Activated CD8-positive, alpha-beta memory T cell treated with anti-CD3 and anti-CD28 coated beads, Interleukin-2, amount 50 U/mL, for 48 hours (primary cell): ENCODE measurements at places on chromosomes 6 and 20.

- DNase-seq = no peak
These were observed 662.8 kb downstream of the TBC1D32 start for GRCh38 chr6:120671519-120671918.

DNA sequence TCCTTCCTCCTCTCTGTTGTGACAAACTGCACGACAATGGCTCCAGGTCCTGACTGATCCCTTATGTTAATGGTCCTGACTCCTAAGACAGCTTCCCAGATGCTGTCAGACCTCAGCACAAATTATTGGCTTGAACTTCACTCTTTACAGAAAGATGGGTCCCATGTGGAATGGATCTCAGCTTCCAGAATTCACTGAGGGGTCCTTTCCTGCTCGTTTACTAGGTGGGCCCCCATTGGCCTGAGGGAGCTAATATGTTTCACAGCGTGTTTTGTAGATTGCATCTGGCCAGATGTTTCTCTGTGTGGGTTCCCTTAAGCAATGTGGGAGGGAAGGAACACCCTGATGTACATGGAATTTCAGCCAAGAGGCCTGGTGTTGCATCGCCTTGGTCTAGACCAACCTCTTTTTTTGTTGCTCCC, 826.6 kb downstream of the MAFB start:
- no peak for DNase-seq

GRCh38 chr6:75219263-75219662, 13.4 kb upstream of the COL12A1 start:
- DNase-seq = no peak

GRCh38 chr20:50577175-50578018, 67.2 kb downstream of the PTPN1 start:
- DNase-seq = peak; percentile 45

DNA sequence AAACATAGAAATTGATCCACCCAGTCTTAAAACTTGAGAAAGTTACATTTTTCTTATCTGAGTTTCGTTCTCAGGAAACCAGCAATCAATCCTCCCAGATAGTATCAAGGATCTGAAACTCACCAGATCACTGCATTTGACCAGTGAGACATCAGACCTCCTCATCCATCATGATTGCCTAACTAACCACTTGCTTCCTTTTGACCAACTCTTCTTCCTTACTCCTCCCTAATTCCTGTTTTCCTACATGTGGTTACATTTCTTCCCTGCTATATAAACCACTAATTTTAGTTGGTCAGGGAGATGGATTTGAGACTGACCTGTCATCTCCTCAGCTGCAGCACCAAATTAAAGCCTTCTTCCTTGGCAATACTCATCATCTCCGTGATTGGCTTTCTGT, 357.1 kb upstream of the POU3F2 start:
- DNase-seq = no peak

DNA sequence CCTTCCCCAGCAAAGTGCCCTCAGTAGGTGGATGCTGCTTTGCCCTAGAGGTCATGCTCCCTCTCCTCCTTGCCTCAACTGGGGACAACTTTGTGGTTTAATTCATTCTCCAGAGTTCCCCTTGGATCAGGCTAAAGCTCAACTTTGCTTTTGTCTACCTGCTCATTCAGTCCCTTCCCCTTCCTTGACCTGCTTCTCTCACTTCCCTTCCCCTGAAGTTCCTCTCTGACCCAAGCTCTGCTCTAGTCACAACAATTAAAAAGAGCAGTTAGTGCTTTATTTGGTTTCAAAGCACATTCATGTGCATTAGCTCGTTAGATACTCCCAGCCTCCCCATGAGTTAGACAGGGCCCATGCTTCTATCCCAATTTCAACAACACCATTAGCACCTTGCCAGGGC, 71.3 kb downstream of the DZANK1 start:
- DNase-seq = no peak

DNA sequence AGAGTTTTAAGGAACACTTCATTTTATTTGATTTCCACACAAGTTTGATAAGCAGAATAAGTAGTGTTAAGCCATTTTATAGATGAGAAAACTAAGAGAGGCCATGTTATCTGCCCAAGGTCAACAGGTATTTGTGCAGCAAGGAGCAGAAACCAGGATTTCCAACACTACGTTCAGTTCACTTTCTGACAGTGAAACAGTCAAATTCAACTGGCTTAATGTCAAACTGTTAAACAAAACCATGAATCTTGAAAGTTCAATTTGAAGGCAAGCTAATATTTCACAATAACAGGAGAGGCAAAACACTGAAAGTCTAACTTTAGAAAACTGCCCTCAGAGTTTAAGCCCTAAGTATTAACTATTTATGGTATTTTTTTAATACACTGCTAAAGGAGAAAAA, 32.6 kb downstream of the DTNBP1 start:
- no peak for DNase-seq

GRCh38 chr6:12590901-12591300, 125.7 kb upstream of the PHACTR1 start:
- no peak for DNase-seq

GRCh38 chr20:2124564-2125213, 23.1 kb downstream of the STK35 start:
- DNase-seq = no peak

DNA sequence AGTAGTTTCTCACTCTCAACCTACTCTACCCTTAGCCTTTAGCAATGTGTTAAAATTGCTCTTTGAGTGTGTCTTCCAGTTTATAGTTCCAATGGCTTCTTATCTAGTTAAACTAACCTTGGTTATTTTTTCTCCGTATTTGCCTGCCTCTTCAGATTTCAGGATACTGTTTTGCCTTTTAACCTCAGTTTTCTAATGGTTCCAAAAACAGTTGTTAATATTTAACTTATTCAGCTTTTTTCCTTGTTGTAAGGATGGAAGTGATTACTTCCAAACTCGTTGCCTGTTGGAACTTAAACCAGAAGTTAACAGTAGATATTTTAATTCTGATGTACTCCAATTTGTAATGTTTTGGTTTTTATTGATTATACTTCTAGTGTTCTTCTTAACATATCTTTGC, 1574.9 kb downstream of the HACE1 start:
- DNase-seq = no peak

DNA sequence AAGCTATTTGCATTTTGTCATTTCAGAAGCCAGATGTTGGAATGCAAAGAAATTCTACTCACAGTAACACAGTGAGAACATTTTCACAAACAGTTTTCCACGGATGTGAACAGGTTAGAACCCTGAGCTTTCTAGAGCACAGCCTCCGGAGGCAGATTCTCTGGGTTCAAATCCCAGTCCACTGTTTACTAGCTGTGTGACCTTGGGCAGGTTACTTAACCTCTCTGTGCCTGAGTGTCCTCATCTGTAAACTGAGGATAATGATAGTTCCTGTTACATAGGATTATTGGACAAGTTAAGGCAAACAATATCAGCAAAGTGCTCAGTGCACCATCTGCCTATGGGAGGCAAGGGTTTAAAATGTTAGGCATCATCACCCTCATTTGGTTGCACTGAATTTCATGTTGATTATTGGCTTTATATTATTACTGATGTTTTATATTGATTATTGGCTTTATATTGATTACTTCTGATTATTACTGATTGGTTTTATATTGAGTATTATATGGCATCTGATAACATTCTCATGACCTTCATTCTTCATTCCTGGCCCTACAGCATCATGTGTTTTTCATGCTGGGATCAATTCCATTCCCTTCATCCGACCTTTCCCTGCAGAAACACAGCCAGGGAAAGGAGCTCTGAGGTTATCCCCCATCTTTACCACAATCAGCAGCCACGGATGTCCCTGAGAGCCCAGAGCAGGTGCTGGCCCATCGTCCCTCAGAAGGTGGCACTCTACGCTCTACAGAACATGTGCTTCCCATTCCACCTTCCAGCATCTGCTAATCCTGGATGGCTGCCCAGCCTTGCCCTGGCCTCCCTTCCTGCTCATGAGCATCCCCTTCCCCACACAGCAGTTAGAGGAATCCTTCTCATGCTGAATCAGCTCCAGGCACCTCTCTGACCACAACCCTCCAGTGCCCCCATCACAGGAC, 283.1 kb downstream of the PREX1 start:
- no peak for DNase-seq

GRCh38 chr20:51600950-51601349, 58.4 kb upstream of the NFATC2 start:
- DNase-seq = no peak

GRCh38 chr20:17287503-17287902, 60.7 kb downstream of the PCSK2 start:
- no peak for DNase-seq

- DNase-seq = no peak
These were observed 69.1 kb downstream of the PPP1R14C start for GRCh38 chr6:150211700-150212511.
